ENCODE measurements at places on chromosomes 3 and 15. TPM values are rescaled to one million over a fixed set of nuclear protein-coding genes. Genes with fewer than 3 reads are reported as not detected.

- H3K36me3 ChIP-seq = peaks cover 20% of the 10 kb centered on the region
- DNase-seq = no peak
- H3K4me3 ChIP-seq = no peak overlapping the region
Measured at GRCh38 chr3:12507591-12508281, 23.5 kb downstream of the TSEN2 start.

GRCh38 chr3:72161881-72162595 is 377.1 kb upstream of the PROK2 start:
- no peak for DNase-seq
- no peaks in the 10 kb centered on the region for H3K36me3 ChIP-seq
- no peak overlapping the region for H3K27ac ChIP-seq
- no peaks in the 10 kb centered on the region for H3K4me1 ChIP-seq

GRCh38 chr3:125078951-125079674 is 23.3 kb upstream of the HEG1 start:
- no peak overlapping the region for H3K4me3 ChIP-seq
- DNase-seq = no peak
- no peaks in the 10 kb centered on the region for H3K36me3 ChIP-seq
- no peaks in the 10 kb centered on the region for H3K4me1 ChIP-seq
- no peaks in the 10 kb centered on the region for H3K27me3 ChIP-seq
- H3K27ac ChIP-seq = no peak overlapping the region

- H3K4me3 ChIP-seq = no peak overlapping the region
- H3K27me3 ChIP-seq = no peaks in the 10 kb centered on the region
- H3K36me3 ChIP-seq = no peaks in the 10 kb centered on the region
- no peak for DNase-seq
- H3K27ac ChIP-seq = no peak overlapping the region
- no peaks in the 10 kb centered on the region for H3K4me1 ChIP-seq
Measured at GRCh38 chr3:146065573-146066006, 95.4 kb downstream of the PLOD2 start.

Gene SLC22A13
- total RNA-seq = 0.79 TPM

Gene GUCA1C
- not detected for total RNA-seq

Gene TMCC1
- total RNA-seq = 35.4 TPM
